ENCODE measurements at places on chromosomes 3 and 15.

GRCh38 chr15:62495670-62496614 lies 330.9 kb upstream of the C2CD4B start:
- peak; percentile 28 for DNase-seq

- no peak for DNase-seq
These were observed 22.8 kb downstream of the EMC7 start for GRCh38 chr15:34078900-34079299.

- no peak for DNase-seq
These were observed 142.6 kb downstream of the PLCL2 start for GRCh38 chr3:17027318-17027717.

DNA sequence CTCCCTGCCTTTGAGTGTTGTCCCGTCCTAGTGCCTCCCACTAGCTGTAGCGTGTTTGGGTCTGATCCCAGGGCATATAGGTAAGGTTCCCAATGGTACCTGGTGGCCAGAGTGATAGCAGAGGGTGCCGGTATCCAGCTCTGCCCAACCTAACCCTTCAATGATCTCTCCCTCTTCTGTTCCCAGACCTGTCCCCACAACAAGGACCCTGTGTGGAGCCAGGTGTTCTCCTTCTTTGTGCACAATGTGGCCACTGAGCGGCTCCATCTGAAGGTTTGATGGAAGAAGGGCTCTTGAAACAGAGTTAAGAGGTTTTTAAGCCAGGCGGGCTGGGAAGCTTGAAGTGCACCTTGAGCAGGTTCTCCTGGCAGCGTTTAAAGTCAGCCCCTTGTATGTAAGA lies 35.5 kb downstream of the ESYT3 start:
- no peak for DNase-seq

DNA sequence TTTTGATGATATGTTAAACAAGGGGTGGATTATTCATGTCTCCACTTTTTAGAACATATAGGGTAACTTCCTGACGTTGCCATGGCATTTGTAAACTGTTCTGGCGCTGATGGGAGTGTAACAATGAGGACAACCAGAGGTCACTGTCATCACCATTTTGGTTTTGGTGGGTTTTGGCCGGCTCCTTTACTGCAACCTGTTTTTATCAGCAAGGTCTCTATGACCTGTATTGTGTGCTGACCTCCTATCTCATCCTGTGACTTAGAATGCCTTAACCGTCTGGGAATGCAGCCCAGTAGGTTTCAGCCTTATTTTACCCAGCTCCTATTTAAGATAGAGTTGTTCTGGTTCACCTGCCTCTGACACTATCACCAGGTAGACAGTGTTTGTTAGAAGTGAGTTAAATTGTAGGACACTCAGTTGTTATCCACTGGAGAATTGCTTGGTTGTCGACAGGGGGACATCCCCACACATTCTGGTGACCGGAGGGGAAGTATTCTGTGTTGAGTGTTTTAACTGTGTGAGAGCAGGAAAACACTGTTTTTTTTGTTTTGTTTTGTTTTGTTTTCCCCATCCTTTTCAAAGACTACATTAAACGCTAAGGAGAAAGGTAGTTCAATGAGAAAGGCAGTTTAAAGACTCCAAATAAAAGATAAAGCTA lies 36.9 kb upstream of the SKIL start:
- DNase-seq: no peak

DNA sequence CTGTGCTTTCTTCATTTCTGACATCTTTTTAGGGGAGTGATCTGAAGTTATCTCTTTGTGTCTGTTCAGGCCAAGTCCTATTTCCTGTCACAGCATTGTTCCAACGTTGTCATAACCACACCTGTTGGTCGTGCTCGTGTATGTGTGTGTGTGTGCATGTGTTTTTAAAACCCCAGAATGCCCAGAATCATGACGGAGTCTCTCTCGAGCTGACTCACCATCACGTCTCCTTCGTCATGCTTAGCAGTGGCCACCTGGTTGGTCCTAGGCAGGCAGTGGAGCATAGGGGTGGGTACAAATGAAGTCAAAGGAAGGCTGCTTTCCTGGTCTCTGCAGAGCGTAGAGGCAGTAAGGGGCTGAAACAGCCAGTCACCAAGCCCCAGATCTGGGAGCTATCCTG lies 126.8 kb upstream of the ABHD17C start:
- DNase-seq: no peak

GRCh38 chr15:47506329-47507100 lies 210.8 kb upstream of the SEMA6D start:
- DNase-seq: no peak

GRCh38 chr15:66815318-66815717 lies 113.3 kb downstream of the SMAD6 start:
- no peak for DNase-seq

- DNase-seq: no peak
These were observed 35.1 kb upstream of the SPTBN5 start for GRCh38 chr15:41928637-41929620.

- DNase-seq: no peak
These were observed 16.9 kb upstream of the CORO2B start for GRCh38 chr15:68561901-68562300.

DNA sequence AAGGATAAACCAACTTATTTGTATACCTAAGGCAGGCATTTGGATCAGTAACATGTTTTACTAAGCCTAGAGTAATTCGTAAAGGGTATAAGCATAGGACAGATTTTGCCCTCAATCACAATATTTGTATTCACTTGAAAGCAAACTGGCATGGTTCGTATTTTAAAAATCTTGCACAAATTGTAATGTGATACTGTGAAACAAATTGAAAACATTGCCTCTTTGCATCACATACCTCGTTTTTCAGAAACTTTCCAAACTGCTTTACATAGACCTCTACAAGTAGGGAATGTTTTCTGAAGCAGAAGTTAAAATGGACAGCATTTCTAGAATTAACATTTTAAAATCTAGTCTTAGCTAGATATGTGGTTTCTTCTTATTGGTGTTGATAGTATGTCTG lies 11.6 kb downstream of the KBTBD8 start:
- no peak for DNase-seq

DNA sequence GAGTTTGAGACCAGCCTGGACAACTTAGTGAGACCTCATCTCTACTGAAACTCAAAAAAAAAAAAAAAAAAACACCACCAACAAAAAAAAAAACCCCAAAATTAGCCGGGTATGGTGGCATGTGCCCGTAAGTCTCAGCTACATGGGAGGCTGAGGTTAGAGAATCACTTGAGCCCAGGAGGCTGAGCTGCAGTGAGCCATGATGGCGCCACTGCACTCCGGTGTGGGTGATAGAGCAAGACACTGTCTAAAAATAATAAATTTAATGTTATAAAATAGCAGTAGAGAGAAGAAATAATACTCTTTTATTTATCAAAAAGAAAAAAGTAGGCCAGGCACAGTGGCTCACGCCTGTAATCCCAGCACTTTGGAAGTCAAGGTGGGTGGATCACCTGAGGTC lies 17.4 kb downstream of the RCCD1 start:
- DNase-seq: no peak

GRCh38 chr3:196645897-196646665 lies 6.6 kb downstream of the NRROS start:
- no peak for DNase-seq

DNA sequence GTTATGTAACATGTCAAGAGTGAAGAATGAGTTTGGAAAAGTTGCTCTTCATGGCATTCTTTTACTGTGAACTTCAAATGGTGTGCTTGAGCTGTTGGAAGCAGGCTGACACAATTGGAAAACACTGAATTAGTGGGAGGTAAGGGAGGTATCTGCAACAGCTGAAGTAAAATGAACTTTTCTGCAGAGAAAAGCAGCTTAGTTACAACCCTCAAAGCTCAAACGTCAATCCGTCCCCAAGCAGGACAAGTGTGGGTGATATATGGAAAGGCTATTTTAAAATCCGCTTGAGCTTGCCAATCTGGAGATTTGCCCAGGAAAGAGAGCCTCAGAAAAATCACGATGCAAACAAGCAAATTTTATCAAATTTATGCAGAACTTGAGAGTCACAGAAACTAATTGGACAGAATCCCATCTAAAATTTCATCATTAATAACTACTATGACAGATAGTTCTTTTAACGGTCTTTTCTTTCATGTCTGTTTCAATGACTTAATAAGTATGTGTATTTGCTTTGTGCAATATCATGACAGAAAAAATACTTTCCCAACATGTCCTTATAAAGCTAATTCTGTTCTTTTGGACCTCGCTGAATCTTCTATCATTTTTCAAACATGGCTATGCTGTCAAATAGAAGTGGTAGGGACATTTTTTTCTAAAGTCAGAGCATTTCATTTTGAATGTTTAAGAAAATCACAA lies 266.6 kb upstream of the SLITRK3 start:
- DNase-seq: no peak

GRCh38 chr15:50018491-50018890 lies 100.5 kb downstream of the ATP8B4 start:
- DNase-seq: no peak

GRCh38 chr3:145557405-145557804 lies 603.6 kb downstream of the PLOD2 start:
- no peak for DNase-seq

- no peak for DNase-seq
These were observed 38.7 kb upstream of the PTPN23 start for GRCh38 chr3:47342151-47342550.

DNA sequence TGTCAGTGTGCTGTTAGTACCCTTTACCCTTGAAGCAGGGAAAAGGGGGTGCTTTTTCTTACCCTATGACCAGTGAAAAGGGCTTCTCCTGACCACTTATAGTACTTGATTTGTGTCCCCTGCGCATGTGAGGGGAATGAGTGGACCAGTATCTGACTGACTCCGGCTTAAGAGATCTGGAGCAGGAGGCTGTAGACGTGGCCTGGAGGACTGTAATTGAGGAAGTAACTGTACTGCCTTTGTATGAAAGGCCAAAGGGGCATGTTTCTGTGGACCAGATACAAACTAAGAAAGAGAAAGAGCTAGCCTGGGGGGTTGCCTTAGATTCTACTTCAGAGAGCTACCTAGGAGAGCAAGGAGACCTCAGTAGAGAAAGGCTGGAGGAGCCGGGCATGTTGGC lies 89.9 kb upstream of the TBL1XR1 start:
- DNase-seq: no peak

- no peak for DNase-seq
These were observed 203.0 kb downstream of the AKAP13 start for GRCh38 chr15:85583442-85583841.

GRCh38 chr3:58052373-58053273 lies 44.4 kb downstream of the FLNB start:
- DNase-seq: peak; percentile 92

- no peak for DNase-seq
These were observed 114.7 kb upstream of the BHLHE40 start for GRCh38 chr3:4864503-4864902.

DNA sequence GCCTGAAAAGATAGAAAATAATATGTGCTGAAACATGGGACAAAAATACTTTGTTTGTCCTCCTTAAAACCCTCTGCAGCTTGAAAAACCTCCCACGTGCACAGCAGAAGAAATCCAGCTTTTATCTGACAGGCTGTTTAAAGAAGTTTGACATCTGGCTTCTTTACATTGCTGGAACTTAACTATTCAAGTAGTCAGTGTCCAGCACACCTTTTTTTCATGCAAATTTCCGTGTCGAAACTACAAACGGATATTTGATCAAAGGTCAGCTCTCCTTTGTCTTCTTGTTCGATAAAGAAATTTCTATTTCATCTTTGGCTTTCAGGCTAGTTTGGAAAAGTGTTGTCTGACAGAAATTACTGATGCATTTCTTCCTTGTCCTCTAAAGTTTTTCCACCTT lies 66.8 kb upstream of the KBTBD8 start:
- DNase-seq: no peak

DNA sequence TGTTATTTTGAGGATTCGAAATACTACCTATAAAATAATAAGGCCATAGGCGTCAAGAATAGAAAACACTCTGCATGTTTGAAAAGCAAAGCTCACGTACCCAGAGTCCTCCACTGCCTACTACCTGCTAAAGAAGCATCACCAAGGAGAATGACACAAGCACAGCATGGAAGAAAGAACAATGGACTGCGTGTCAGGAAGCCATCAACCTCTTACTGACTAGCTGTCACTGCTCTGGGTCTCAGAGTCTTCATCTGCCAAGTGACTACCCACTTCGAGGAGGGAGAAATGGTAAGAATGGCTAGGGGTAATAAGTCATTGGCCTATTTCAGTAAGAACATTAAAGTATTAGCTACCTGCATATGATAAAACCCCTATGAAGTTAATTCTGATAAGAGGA lies 49.4 kb downstream of the CLASP2 start:
- DNase-seq: no peak

DNA sequence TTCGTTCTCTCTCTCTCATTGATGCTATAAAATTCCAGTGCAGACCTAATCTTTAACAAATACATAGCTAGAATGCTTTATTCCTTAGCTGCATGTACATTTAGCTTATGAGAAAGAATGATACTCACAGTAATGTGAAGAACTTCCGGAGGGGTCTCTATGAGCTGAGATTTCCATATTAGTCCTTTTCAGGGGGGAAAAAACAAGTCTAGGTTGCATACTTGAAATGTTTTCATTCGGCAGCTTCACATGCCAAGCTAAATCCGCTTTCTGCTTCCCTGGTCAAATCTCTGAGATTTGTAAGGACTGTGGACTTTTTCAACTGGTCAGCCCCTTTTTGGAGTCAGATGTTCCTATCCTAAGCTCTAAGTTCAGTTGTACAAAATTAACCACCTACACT lies 111.5 kb upstream of the COL8A1 start:
- DNase-seq: no peak

DNA sequence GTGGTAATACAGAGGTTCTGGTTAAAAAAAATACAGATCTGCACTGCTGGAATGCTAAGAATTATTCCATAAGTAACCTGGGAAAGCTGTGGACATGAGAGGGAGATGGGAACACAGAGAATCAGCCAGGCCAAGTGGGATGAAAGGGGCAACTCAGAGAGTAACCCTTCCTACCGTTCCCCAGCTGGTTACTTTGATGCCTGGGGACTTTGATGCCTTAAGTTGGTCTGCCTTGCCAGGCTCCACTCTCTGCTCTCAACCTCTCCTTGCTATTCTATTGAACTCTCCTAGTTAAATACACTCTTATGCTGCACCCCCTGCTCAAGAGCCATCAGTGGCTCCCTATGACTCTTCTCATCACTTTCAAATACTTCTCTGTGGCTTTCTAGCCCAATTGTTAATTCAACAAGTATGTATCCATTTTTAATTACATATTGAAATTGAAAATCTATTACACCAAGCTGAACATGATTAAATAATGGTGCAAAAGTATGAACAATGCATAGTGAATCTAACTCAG lies 315.5 kb downstream of the TLE3 start:
- DNase-seq: no peak

GRCh38 chr3:21644268-21644667 lies 106.7 kb downstream of the ZNF385D start:
- DNase-seq: no peak

DNA sequence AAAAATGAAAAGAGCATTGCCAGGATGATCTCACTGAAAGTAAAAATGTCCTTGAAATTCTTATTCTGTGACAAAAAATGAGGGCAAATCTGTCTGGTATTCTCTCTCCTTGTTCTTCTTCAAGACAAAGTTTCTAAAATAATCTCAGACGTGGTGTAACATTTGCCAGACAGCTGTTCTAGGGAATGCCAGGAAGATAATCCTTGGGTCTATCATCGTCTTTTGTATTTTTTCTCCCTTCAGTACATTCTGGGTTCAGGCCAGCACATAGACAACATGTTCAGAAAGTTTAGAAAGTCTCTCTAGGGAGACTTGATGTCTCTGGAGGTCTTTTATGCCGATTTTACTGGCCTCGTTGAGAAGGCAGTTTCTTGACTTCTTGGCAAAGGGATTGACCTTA lies 121.2 kb upstream of the HES1 start:
- DNase-seq: no peak
